ENCODE measurements at places on chromosomes 6 and 20. TPM values are rescaled to one million over a fixed set of nuclear protein-coding genes. Genes with fewer than 3 reads are reported as not detected.

GLP1R gene
- not detected for total RNA-seq

DNA sequence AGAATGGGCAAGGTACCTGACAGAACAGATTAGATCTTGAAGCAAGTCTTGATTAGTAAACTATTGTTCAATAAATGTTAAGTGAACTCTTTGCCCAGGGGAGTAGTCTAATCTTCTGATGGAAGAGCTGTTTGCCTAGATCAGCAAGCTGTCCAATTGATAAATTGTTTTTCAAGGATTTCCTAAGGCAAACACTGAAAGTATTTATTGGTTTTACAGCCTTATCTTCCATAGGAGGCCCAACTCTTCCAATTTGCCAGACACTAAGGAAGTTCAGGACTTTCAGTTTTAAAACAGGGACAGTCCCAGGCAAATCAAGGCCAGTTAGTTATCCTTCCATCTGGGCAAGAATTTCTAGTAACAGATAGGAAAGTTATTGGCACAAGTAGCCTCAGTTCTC lies 1.8 kb upstream of the C6orf163 start:
- no peak for DNase-seq

RIPPLY2 gene
- not detected for total RNA-seq

DNA sequence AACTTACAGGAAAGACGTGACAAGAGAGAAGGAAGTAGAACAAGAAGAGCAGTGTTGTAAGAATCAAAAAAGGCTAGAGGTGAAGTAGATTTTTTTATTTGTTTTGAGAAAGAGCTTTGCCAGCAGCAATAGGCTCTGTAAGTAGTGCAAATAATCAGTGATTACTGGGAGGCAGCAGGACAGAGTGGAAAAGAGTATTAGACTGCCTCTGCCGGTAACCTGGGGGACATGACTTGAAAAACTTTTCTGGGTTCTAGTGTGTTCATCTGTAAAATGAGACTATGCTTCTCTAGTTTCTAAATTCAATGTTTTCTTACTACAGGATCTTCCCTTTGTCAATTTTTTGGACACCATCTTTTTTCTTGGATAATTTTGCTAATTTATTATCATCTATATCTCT lies 5.8 kb upstream of the IRAK1BP1 start:
- DNase-seq: no peak

LAMA4 gene
- 334 TPM for total RNA-seq

Measured in esophagus muscularis mucosa (tissue), 4 donors.